ENCODE measurements at places on chromosomes 6 and 20.

GRCh38 chr6:155066921-155067680, 72.0 kb downstream of the TIAM2 start:
- DNase-seq: no peak

DNA sequence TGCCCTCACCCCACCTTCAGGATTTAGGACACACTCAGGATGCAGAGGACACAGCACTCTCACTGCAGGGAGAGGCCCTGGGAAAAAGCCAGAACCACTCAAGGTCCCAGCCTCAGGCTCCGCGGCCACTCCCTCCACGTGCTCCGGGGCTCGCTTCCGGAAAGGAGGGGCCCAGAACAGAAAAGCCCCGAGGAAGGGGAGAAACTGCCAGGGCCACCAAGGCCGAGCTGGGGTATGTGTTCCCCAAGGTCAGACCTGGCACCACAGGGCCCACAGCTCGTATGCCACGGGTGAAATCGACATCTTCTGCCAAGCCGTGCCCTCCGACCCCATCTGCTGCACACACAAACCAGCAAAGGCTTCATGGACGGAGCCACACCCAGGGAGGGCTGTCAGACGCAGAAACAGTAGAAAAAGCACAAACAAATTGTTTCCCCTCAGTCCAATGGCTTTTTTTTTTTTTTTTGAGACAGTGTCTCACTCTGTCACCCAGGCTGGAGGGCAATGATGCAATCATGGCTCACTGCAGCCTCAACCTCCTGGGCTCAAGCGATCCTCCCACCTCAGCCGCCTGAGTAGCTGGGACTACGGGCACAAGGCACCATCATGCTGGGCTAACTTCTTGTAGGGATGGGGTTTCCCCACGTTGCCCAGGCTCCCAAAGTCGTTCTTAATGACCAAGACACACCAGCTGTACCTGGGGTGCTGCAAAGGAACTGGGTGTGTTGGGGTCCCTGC, 33.4 kb downstream of the SLC2A4RG start:
- DNase-seq: no peak

GRCh38 chr6:36692220-36692619, 5.4 kb upstream of the RAB44 start:
- no peak for DNase-seq

DNA sequence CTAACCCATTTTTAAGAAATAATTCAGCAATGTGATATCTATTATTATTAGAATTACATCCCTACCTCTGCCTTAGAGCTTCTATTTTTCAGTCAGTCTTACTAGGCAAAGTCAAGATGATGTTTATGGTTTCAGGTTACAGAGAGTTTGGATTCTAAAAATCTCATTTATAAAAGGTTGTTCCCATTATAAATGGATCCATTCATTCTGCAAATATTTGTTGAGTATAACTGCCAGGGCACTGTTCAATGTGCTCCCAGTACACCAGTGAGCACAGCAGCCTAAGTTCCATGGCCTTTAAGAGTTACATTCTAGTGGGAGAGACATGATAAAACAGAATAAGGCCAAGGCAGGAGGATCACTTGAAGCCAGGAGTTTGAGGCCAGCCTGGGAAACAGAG, 75.9 kb upstream of the EYA4 start:
- DNase-seq: no peak

DNA sequence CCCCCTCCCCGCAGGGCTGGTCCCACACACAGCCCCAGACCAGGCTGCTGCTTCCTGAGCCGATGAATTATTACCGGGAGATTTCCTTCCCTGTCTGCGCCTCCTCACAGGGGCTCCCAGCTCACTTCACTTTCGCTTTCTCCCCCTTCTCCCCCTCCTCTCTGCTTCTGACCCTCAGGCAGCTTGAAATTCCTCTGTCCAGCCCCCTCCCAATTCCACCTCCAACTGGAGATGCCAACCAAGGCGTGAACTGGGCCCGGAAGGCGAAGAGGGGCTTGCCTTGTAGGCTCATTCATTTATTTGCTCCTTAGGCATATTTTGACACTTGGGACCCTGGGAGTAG, 1.7 kb upstream of the TCF15 start:
- no peak for DNase-seq

Measured in NCI-H1694 treated with DMSO at 0.1 percent for 48 hours (cell line).